Choroid plexus epithelial cell (primary cell): ENCODE measurements at places on chromosomes 3 and 15.

DNA sequence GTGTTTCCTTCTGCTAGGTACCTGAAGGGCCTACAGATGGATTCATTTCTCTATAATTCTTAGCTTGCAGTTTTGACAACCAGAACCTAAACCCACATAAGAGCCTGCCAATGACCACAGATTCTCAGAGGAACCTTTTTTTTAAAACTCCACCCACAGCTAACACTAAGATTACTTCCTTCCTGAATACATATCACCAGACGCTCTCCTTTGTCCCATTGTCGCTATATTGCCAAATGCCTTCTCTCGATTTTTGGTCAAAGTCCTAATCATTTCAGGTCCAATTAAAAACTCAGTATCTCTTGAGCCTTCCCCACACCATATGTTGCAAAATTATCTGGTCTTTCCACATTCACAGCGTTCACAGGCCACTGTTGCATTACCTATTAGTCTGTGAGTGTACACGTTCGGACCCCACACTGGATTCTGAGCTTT, 12.4 kb downstream of the ZNF710 start:
- no peak for DNase-seq

DNA sequence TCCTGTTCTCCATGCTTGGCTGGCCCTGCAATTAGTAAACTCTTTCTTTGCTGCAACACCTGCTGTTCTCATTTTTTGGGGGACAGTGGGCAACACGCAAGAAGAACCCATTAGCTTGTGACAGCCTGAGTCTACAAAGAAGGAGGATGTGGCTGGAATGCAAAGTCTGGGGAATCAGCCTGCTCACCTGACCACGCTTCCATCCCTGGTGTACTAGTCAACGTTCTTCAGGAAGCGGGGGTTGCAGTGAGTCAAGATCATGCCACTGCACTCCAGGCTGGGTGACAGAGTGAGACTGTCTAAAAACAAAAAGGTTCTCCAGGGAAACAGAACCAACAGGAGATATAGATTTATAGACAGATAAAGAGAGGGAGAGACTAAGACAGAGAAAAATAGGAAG, 27.7 kb upstream of the KBTBD12 start:
- peak; percentile 47 for DNase-seq

GRCh38 chr15:31130576-31131237, 29.2 kb upstream of the TRPM1 start:
- no peak for DNase-seq

- DNase-seq: no peak
Observed at GRCh38 chr15:40336744-40337122, 4.0 kb downstream of the CCDC9B start.
